ENCODE measurements at places on chromosomes 7 and 10.

DNA sequence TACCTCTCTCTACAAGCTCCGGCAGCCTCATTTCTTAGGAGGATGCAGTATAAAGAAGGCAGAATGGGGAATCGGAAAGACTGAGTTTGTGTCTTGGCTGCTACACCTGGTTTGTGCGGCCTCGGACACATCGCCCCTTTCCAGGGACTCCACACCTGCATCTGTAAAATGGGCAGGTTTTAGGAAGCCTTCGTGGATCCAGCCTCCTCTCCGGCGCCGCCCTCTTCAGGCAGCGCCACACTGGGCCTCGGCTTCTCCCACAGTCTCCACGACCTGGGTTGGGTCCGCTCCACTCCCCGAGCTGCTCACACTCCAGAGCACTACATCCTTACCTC is 341 bp downstream of the GOT1 start:
- DNase-seq: no peak

GRCh38 chr7:26443751-26444150 is 152.1 kb downstream of the SNX10 start:
- no peak for DNase-seq

- DNase-seq: no peak
Observed at GRCh38 chr7:133207687-133208086, 45.2 kb upstream of the EXOC4 start.

- DNase-seq: no peak
Observed at GRCh38 chr10:14409856-14410458, 79.2 kb upstream of the FRMD4A start.

- no peak for DNase-seq
Observed at GRCh38 chr10:81135851-81136250, 598.1 kb downstream of the SH2D4B start.

GRCh38 chr10:50232261-50232639 is 19.1 kb downstream of the ASAH2 start:
- DNase-seq: no peak

DNA sequence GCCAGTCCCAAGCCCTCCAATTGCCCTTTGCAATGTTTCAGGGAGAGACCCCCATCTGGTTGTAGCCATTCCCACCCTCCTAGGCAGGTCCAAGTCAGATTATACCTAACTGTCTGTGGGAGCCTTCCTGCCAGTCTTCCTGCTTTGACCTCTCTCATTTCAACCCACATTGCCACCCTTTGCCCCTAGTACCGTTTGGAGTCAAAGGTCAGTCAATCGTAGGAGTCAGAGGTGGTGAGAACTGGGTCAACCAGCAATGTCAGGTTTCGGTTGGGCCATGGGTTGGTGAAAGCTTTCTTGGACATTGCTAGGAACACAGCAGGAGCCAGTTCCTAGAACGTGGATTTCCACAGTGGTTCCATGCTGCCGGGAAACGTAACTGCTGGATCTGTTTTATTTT is 269.4 kb upstream of the GHITM start:
- no peak for DNase-seq

DNA sequence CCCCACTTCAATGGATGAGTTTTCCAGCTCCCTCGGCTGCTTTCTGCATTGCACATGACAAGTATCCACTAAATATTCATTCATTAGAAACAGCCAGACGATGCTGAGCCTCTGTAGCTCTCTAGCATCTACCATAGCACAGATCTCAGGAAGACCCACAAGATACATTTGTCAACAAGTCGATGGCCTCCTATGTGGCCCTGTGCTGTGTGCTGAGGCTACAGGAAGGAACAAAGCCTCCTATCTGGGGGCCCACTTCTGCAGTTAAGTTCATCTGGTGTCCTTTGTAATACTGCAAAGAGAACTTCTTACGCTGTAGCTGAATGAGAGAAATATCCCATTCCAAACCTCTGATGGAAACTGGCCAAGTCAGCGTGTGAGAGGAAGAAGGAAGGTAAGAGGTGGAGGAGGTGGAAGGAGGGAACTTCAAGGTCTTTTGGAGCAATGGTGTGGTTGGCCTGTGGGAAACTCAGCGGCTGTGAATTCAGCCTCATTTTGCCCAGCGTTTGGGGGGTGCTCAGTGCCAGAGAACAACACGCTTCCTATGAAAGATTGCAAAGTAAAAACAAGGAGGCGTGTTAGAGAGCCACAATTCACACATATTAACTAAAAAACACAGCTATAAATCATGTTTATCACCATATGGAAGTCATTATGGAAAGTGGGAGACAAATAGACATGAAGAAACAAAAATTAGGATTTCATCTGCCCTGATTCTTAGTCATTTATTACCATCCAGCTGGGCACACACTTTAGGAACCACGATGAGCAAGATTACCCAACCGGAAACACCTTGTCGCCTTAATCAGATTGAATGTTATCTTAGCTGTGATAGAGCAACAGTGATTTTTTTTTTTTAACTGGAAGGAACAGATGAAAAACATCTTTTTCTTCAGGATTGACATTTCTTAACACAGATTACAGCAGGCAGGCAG is 62.2 kb upstream of the USP6NL start:
- DNase-seq: no peak

- no peak for DNase-seq
Observed at GRCh38 chr7:85829817-85830432, 643.1 kb upstream of the SEMA3D start.

DNA sequence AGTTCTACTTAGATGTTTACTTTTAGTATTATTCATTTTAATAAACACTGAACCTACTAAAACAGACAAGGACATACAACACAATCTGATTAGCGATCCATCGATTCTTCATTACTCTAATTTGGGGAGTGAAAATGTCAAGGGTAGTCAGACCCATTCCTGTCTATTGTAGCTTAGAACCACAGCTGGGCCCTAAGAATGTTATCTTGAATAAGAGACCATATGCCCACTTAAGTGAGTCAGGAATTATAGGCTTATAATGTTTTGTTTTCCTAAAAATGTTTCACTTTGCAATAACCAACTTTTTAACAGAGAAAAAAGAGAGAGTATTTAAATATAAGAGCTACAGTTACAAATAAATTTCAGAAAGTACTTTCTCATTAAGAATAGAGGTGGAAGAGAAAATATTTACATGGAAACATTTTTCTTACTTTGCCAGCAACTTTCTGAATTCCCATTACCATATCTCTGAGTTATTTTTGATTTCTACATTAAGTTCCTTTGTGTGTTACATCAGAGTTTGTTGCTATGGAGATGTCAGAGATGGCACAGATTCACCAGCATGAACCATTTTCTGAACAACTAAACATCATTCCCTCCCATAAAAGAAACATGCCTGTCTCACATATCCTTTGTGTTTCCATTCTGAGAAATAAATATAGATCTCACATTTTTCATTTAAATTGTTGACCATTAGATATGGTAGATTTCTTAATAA is 75.4 kb upstream of the SLC13A1 start:
- no peak for DNase-seq

DNA sequence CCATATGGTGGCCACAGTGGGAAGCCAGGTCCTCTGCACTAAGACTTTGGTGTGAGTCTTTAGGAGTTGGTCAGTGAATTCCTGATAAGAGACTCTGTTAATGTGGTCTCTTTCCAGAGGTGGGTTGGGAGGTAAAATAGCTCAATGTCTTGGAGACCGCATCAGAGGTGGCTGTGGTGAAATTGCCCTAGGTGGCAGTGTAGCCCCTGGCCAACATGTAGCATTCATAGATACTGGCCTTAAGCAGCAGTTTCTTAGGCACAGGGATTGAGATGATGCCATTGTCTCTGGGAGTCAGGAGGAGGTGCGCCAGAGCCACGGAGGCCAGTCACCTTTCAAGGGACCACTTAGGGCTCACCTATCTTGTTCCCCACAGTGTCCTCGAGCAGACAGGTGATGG is 202.8 kb downstream of the CREB5 start:
- no peak for DNase-seq

- DNase-seq: no peak
Observed at GRCh38 chr7:142927085-142927745, 6.3 kb downstream of the TRPV5 start.

GRCh38 chr10:107548301-107548700 is 383.8 kb upstream of the SORCS1 start:
- no peak for DNase-seq

- DNase-seq: no peak
Observed at GRCh38 chr10:133474665-133475424, 21.1 kb downstream of the SCART1 start.

DNA sequence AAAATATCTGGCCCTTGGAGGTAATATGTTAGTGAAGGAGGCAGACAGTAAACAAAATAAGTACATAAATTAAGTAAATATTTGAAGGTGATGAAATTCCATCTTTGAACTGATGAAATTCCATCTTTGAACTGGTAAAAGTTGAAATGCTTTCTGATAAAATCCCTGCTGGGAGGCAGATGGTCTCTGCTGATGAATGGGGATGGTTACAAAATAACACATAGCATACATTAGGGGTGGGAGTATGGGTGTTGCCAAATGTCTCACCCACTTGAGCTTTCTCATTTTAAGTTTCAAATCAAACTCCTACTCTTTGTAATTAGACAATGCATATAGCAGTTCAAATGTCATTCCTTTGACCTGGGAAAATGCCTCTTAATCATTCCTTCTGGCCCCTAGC is 77.5 kb upstream of the SORCS3 start:
- DNase-seq: no peak

- peak; percentile 48 for DNase-seq
Observed at GRCh38 chr7:101816595-101817470, 593 bp upstream of the CUX1 start.

DNA sequence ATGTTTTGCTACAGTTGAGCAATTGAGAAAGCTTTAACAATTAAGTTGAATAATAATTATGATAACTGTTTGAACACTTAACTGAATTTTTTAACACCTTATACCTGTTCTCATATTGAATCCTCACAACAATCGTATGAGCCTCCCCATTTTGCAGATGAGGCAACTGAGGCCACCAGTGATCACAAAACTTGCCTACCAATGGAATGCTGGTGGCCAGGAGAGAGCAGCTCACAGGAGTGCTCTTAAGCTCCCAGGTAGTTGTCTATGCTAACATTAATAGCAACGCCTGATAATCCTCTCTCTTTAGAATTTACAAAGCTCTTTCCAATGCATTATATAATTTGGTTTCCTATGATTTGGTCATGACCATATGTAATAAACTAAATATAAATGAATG is 21.6 kb downstream of the GPNMB start:
- no peak for DNase-seq

DNA sequence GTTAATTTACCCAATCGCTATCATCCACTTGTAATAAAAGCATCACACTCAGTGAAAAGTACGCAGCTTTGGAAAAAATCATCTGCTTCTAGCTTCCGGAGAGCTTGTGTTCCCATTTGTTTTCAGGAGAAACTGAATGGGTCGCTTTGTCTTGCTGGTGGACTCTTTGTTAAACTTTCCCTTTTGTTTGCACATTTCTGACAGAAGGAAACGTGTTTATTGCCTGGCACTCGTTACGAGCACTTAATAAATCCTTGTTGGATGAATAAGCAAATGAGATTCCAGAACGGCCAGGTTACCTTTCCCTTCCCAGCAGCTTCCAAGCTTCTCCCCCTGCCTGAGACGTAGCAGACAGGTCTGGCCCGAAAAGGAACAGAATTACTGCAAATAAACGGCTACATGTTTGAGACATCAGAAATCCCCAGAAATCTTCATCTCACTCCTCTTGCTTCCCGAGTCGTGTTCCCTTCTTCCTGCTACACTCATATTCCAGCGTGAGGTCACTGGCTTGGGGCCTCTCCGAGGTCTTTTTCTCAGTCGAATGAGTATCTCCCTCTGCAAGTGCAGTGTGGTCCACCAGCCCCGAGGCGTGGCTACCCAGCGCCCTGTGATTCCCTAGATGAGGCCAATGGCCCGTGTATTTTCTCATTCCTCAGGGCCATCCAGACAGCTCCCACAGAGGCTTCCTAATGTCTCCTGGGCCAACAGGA is 167.2 kb downstream of the FRMD4A start:
- DNase-seq: no peak

DNA sequence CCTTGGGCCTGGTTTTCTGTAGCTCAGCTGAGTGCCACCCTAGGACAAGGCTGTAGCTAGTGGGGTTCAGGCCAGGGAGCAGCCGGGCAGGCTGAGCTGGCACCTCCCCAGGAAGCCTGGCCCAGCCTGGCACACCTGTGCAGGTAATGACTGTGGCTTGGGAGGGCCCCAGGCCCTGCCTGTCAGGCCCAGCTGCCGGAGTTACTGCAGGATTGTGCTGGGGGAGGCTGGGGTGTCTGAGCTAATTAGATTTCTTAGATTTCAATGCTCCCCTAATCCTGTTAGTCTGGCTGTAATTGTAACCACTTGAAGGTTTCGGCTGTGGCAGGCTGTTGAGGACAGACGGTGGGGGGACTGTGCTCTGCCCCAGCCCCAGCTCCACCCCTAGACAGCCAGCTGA is 6.0 kb downstream of the ZMIZ1 start:
- no peak for DNase-seq

DNA sequence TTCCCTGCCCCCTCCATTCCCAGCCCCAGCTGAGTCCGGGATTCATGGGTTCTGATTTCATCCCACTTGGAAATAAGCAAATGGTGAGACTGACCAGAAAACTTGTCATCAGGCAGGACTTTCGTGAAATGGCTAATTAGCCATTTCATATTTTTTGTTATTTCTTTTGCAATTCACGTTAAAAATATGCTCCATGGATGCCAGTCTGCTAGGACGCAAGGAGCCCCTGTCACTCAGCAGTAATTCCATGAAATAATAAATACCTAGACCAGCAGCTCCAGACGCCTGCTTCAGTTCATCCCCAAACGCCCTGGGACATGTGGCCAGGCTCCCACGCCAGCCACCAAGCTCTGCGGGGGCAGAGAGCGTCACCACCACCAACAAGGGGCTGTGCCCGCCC is 111.0 kb downstream of the TRIL start:
- DNase-seq: no peak

DNA sequence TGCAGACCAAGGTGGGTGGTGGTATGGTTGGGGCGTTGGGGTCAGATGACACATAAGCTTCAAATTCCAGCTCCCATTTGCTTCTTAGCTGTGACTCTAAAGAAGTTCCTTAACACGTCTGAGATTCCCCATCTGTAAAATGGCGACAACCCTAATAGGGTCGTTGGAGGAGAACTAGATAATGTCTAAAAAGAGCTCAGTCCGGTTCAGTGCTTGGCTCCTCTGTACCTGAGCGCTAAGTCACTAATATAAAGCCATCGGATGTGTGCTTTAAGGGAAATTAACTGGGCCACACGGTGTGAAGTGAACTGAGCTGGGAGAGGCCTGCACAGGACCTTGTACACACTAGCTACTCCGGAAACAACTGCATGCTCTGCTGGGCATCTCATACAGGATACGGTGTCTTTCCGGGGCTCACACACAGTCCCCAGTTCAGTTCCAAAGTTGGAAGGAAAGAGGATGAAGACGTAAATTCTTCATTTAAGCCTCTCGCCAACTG is 476 bp upstream of the ZFYVE27 start:
- DNase-seq: no peak

GRCh38 chr7:42924223-42924838 is 7.6 kb downstream of the PSMA2 start:
- DNase-seq: no peak

Data from stimulated activated naive CD8-positive, alpha-beta T cell treated with anti-CD3 and anti-CD28 coated beads, Interleukin-15, Interleukin-2, amounts not matched to agents 100 U/mL and 50 U/mL, for 24 hours (primary cell).